EL (cell line): ENCODE measurements at places on chromosomes 2 and 18.
A peak's percentile ranks its signal among the peaks of the same experiment; 100 is the strongest.

- DNase-seq, result no peak
Measured at GRCh38 chr18:75341267-75341666, 86.2 kb downstream of the SMIM21 start.

- peak; percentile 26 for DNase-seq
Measured at GRCh38 chr2:180376066-180376465, 369.0 kb upstream of the CWC22 start.

GRCh38 chr2:157893611-157894010, 17.5 kb upstream of the ACVR1 start:
- DNase-seq, result no peak

- no peak for DNase-seq
Measured at GRCh38 chr18:22172120-22172582, 2.8 kb downstream of the GATA6 start.

GRCh38 chr2:42806786-42807185, 14.4 kb upstream of the HAAO start:
- no peak for DNase-seq

- no peak for DNase-seq
Measured at GRCh38 chr2:102547462-102547861, 71.9 kb upstream of the SLC9A2 start.

DNA sequence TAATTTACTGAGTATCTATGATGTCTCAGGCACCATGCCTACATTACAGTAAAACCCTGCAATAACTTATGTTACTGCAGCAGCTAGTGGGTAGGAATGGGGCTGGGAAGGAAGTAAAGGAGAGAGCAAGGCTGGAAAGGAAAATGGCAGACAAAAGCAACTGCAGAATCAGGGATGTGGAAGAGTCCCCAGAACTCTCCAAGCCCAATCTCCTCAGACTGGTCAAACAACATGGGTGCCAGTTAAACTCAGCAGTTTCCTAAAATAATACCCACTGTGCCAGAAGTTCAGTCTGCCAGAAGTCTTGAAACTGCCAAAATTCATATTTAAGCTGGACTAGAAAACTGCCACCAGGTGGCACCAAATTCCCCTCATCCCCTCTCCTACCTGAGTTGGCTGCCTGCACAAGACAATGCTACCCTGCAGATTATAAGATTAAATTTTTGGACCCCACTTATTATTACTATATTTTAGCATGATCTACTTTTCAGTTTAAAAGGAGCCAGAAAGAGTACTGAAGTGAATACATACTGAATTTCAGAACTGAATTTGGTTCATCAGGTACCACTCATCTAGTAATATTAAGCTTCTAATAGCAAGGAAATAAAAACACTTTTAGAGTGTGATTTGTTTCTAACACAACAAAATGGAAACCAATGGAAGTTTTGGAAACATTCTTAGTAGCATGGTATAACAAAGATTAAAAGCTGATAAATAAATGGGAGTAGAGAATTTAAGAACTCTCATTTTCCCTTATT, 86.8 kb upstream of the DNER start:
- DNase-seq, result peak; percentile 53

DNA sequence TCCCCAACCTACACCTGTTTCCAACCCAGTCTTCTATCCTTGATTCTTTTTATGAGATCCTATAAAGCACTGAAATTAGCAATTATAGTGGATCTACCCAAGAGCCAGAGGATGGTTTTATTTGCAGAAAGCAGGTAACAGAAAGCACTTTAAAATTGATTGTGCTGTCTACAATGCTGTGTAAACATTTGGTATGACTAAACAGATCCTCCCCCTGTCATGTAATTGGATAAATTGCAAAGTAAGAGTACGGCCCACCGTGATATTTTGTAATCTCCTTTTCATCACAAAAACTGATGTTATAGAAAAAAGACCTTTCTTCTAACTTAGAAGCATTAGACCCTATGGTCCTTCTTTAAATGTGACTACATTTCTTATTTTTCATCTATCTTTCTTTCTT, 11.3 kb upstream of the PPP3R1 start:
- no peak for DNase-seq

DNA sequence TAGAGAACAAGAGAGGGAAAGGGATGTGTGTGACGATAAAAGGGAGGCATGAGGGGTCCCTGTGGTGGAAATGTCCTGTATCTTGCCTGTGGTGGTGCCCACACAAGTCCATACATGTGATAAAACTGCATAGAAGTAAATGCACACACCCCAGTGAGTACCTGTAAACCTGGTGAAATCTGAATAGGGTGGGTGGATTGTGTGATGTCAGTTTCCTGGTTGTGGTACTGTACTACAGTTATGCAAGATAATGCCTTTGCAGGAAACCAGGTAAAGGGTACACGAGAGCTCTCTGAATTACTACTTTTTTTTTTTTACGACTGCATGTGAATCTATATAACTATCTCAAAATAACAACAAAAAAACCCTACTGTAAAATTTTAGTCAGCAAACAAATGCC, 22.1 kb downstream of the SERPINE2 start:
- no peak for DNase-seq

- DNase-seq, result no peak
Measured at GRCh38 chr2:24886691-24887304, 33.2 kb downstream of the ADCY3 start.

DNA sequence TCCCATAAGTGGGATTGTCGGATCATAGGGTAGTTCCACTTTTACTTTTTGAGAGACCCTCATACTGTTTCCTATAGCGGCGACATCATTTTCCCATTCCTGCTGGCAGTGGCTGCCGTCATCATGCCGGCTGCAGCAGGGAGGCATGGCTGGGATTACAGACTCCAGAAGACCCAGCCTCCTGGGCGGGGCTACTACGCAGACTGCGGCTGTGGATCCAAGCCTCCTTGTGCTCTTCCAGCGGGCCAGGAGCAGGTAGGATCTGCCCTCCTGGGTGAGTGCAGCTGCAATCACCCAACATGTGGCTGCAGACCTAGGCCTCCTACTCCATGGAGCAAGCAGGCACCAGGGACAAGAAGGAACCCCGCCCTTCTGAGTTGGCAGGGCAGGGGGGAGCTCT, 359.2 kb downstream of the GALR1 start:
- DNase-seq, result no peak

GRCh38 chr2:96801786-96802595, 14.1 kb upstream of the CNNM3 start:
- DNase-seq, result no peak
